Lower leg skin (tissue), 4 donors: ENCODE measurements at places on chromosomes 11 and 22.

- no peak for DNase-seq
These were observed 53.5 kb downstream of the CYTH4 start for GRCh38 chr22:37335806-37336199.

- no peak for DNase-seq
These were observed 14.9 kb upstream of the OR51S1 start for GRCh38 chr11:4863876-4864275.

GRCh38 chr11:128451652-128452470, 135.5 kb downstream of the ETS1 start:
- DNase-seq = no peak

GRCh38 chr22:44625981-44626687, 75.9 kb upstream of the PRR5 start:
- peak; percentile 94 for DNase-seq

DNA sequence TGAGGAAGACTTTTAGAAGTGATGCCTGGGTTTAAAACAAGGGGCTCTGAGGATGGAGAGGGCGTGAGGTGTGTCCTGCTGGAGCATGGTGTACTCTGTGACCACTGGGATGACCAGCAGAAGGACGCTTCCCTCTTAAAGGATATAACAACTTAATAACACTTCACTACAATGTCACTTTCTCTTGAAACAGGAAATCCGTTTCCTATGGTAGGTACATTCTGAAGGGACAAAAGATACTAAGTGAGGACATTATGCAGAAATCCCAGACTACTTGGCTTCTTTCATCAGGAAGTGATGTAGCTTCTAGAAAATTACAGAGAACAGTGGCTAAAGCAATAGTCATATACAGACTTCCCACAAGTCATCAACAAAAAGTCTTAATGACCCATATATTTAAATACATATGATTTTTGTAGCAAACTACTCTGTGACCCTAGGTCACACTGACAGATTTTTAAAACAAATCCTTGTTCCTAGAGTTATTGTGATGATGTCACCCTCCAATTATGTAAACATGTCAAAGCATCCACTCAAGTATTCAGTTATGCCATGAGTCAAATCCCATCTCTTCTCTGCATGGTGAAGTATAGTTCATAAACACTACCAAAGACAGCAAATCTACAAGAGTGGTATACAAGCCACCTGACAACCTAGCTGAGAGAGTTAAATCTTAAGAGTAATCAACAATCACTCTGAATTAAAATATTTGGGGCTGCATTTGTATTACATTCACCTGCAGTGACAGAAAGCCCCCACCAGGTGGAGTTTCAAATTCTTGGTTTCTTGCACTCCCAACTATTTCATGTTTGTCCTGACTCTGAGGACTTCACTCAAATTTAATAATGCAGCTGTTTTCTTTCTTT, 32.8 kb downstream of the PITPNB start:
- no peak for DNase-seq

- DNase-seq = no peak
These were observed 2025.0 kb downstream of the LRRC4C start for GRCh38 chr11:39434466-39434865.

DNA sequence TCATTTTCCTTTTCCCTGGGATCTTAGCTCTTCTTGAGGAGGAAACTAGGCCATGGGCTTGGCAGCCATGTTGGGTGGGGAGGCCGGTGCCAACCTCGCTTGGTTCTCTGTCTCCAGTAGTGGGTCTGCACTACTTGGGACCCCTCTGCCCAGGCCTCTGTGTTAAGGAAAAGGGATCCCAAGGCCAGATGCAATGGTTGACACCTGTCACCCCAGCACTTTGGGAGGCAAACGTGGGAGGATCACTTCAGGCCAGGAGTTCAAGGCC, 1.9 kb upstream of the ZDHHC8 start:
- DNase-seq = no peak

DNA sequence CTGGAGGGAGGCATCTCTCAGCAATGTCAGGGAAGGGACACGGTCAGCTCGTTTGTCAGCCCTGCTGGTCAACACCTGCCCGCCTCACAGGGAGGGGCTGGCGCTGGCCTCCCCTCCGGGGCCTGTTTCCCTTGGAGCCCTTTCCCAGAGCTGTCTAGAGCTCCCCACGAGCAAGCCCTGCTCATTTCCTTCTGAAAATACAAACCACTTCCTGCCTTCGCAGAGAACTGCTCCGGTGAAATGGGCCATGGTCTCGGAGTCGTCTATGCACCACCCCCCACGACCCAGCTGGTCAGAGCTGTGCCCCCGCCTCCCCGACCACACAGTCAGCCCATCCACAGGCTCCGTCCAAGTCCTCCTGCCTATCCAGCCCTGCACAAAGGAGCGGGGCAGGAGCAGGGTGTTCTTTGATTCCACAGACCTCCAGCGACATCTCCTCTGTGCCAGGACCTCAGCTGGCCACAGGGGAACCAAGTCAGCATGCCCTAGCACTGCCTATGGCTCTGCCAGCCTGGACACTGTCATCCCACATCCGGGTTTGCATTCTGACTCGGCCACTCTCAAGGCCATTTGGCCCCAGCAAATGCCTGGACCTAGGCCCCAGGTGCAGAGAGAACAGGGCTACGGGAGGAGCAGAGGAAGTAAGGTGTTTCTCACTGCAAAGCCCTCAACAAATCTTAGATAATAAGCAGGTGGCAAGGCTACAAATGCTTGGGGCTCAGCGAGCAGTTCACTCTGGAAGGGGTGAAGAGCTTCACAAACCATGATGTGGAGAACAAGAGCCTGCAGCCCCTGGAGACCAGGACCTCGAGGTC, 82.1 kb upstream of the WNT11 start:
- no peak for DNase-seq

- no peak for DNase-seq
These were observed 31.2 kb downstream of the AMPD3 start for GRCh38 chr11:10486161-10486840.

DNA sequence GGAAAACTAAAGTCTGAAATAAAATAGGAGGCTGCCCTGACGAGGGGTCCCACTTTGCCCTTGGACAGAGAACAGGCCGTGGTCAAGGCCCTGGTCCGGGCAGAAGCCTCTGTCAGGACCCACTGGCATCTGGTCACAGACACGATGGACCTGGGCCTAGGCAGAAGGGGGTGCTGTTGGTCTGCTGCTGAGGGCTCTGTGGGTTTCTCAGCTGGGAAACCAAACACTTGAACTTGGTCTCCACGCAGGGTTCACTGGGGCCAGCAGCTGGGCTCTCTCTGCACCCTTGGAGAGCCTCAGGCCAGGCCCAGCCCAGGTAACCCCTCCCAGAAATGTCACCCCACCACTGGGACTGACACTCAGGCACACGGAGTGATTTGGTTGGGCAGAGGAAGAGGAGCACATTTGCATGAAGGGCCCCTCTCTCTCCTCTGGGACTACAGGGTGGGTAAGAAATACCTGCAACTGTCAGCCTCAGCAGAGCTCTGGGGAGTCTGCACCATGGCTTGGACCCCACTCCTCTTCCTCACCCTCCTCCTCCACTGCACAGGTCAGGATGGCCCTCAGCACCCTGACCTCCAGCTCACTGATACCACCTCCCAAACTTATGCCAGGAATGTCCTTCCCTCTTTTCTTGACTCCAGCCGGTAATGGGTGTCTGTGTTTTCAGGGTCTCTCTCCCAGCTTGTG, 48.1 kb upstream of the TOP3B start:
- no peak for DNase-seq

GRCh38 chr11:43992834-43993637, 50.6 kb downstream of the C11orf96 start:
- no peak for DNase-seq

DNA sequence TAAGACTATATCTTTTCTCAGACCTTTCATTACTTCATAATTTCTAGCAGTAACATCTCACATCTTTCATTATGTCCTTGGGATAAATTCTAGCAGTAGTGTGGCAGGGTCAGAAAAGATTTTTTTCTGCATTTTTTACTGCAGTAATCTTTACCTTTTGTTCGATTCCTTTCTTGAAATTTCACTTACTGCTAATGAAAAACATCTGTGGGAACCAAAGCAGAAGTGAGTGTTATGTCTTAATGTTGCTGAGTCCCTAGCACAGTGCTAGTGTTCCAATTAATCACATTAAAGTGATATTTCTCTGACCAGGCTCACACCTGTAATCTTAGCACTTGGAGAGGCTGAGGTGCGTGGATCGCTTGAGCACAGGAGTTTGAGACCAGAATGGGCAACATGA, 123.6 kb downstream of the EHF start:
- DNase-seq = no peak

- no peak for DNase-seq
These were observed 106.2 kb downstream of the LRRC32 start for GRCh38 chr11:76564364-76564763.

DNA sequence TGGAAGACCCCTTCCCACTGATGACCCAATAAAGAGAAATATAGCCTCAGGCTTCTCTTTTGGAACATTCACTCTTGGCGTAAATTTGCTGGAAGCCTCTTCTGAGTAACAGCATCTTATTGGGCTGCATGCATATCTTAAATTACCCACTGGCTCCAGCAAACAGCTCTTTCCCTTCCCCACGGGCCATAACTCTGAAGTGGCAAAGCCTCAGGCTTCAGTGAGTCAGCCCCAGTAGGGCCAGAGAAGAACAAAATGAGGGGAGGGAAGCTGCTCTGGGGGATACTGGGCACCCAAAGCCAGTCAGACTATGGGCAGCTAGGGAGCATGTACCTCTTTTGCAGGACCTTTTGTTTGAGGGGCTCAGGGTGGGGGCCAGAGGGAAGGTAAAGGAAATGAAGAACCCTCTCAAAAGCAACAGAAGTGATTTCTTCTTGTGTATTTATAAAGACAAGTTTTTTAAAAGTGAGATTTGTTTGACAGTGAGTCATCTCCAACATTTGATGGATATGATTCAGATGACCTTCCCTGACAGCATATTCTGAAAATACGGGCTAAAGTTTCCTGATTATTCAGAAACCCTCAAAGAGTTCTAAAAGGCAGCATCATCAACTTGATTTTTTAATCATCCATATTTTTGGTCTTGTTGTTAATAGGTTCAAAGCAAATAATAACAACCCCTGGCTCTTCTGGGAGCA, 203.4 kb downstream of the KIF18A start:
- DNase-seq = no peak

- peak; percentile 37 for DNase-seq
These were observed 44.9 kb downstream of the GNB1L start for GRCh38 chr22:19809741-19810140.

- no peak for DNase-seq
These were observed 651 bp upstream of the FAM83F start for GRCh38 chr22:39994041-39994565.
